B cell (primary cell): ENCODE measurements at places on chromosomes 16 and 17. TPM values are rescaled to one million over a fixed set of nuclear protein-coding genes. Genes with fewer than 3 reads are reported as not detected.
A peak's percentile ranks its signal among the peaks of the same experiment; 100 is the strongest.

SLC43A2 gene
- 204 and 222 TPM in 2 replicates for total RNA-seq

- DNase-seq = no peak
- H3K4me3 ChIP-seq = no peak overlapping the region
- H3K27me3 ChIP-seq = no peaks in the 10 kb centered on the region
- H3K36me3 ChIP-seq = no peaks in the 10 kb centered on the region
- H3K4me1 ChIP-seq = peaks cover 19% of the 10 kb centered on the region
Observed at GRCh38 chr17:80665792-80666191, 121.2 kb downstream of the RPTOR start.

RNF166 gene
- total RNA-seq = 64.1 and 75.8 TPM in 2 replicates

FAM171A2 gene
- total RNA-seq = 0.69 and 1.00 TPM in 2 replicates

DNA sequence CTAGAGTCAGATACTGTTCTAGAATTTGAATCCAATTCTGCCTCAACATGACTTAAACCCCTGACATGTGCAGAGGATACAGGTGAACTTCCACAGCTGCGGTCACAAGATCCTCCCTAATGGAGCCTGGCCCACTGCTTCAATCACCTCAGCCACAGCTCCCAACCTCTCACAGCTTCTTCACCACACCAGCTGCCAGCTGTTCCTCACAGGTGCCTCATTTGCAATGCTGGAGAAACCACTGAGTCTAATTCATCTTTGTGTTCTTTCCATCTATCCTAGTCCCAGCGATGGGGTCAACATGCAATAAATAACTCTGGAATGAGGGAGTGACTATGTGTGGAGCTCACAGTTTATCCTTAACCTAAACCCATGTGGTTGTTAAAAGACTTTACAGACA lies 72.0 kb upstream of the MAF start:
- H3K36me3 ChIP-seq = no peaks in the 10 kb centered on the region
- no peak for DNase-seq
- no peak overlapping the region for H3K4me3 ChIP-seq
- H3K27me3 ChIP-seq = no peaks in the 10 kb centered on the region
- H3K27ac ChIP-seq = no peak overlapping the region

GRCh38 chr17:41126412-41126811 lies 2.4 kb upstream of the KRTAP4-12 start:
- no peaks in the 10 kb centered on the region for H3K27me3 ChIP-seq
- no peak overlapping the region for H3K4me3 ChIP-seq
- no peaks in the 10 kb centered on the region for H3K36me3 ChIP-seq
- no peak overlapping the region for H3K27ac ChIP-seq
- no peak for DNase-seq
- H3K4me1 ChIP-seq = peaks cover 21% of the 10 kb centered on the region

DNA sequence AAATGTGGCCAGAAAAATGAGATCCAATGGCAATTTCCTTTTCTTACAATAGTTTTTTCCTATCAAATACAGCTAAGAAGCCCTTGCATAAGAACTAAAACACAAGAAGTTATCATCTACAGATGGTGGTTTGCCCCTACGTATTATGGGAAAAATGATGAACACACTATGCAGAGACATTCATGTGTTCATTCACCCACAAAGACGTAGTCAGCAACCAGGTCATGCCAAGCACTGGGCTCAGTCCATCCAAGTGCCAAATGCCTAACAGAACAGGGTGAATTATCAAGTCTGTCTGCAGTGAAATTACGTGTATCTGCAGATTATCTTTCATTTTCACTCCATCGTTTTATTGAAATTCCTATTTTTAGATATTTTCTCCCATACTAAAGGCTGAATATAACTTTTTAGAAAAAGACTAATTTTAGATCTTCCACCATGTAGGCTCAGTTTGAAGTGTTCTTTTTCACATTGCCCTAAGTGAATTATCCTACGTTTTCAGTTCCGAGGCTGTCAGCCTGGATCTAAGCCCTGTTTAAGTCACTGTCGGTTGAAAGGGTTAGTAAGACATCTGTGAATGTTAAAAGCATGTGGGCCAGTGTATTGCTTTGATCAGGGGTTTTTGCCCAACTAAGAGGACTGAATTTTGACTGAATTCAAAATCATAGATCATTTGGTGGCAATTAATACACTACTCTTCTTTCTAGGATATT lies 78.1 kb upstream of the DHX40 start:
- H3K27ac ChIP-seq = no peak overlapping the region
- no peaks in the 10 kb centered on the region for H3K36me3 ChIP-seq
- DNase-seq = no peak
- H3K4me1 ChIP-seq = no peaks in the 10 kb centered on the region

DNA sequence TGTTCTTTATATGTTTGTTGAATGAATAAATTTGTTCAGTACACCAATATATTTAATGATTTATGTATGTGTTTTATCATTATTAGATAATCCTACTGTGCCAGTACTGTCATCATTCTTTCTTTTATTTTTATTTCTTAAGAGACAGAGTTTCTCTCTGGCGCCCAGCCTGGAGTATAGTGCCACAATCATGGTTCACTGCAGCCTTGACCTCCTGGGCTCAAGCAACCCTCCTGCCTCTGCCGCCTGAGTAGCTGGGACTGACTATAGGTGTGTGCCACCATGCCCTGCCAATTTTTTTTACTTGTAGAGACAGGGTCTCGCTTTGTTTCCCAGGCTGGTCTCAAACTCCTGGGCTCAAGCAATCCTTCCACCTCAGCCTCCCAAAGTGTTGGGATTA lies 41.8 kb downstream of the PAFAH1B1 start:
- no peak overlapping the region for H3K27ac ChIP-seq
- H3K27me3 ChIP-seq = no peaks in the 10 kb centered on the region
- H3K36me3 ChIP-seq = peaks cover 44% of the 10 kb centered on the region
- peaks cover 12% of the 10 kb centered on the region for H3K4me1 ChIP-seq
- no peak overlapping the region for H3K4me3 ChIP-seq

TMEM114 gene
- not detected in 2 replicates for total RNA-seq

CANT1 gene
- total RNA-seq = 44.2 and 49.2 TPM in 2 replicates

PITPNM3 gene
- 0.49 and 0.51 TPM in 2 replicates for total RNA-seq

DNA sequence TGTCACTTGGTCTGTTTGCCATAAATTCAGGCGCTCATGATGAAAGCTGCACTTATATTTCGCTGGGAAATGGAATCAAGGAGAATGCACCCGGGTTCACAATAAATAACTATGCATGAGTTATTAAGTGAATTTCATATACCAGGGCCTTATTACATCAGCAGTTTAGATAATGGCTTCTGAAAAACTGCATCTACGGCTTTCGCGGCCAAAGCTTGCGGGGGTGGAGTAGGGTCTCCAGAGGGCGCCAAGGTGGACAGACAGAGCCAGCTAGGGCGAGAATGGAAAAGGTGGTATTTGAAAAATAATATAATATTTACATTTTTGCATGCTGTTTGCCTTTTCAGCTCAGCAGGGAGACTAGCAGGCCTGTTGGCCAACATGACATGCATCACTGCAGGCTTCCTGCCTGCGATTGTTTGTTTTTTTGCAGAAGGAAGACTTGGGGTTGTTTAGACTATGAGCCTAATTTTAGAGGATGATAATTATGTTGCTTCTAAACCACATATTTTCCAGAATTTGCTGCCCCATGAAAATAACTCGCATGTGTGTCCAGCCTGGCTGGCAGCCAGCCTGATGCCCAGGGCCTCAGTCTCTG lies 173.8 kb upstream of the IRX3 start:
- no peaks in the 10 kb centered on the region for H3K36me3 ChIP-seq
- no peaks in the 10 kb centered on the region for H3K27me3 ChIP-seq
- DNase-seq = no peak
- H3K4me3 ChIP-seq = no peak overlapping the region

KIF19 gene
- not detected in 2 replicates for total RNA-seq

KLHL10 gene
- total RNA-seq = 0.12 and 0.15 TPM in 2 replicates

- no peak overlapping the region for H3K4me3 ChIP-seq
- DNase-seq = no peak
- H3K27me3 ChIP-seq = peaks cover 3% of the 10 kb centered on the region
- no peaks in the 10 kb centered on the region for H3K36me3 ChIP-seq
Observed at GRCh38 chr16:73483076-73483791, 435.3 kb upstream of the ZFHX3 start.

SYNGR2 gene
- total RNA-seq = 380 and 390 TPM in 2 replicates

DNA sequence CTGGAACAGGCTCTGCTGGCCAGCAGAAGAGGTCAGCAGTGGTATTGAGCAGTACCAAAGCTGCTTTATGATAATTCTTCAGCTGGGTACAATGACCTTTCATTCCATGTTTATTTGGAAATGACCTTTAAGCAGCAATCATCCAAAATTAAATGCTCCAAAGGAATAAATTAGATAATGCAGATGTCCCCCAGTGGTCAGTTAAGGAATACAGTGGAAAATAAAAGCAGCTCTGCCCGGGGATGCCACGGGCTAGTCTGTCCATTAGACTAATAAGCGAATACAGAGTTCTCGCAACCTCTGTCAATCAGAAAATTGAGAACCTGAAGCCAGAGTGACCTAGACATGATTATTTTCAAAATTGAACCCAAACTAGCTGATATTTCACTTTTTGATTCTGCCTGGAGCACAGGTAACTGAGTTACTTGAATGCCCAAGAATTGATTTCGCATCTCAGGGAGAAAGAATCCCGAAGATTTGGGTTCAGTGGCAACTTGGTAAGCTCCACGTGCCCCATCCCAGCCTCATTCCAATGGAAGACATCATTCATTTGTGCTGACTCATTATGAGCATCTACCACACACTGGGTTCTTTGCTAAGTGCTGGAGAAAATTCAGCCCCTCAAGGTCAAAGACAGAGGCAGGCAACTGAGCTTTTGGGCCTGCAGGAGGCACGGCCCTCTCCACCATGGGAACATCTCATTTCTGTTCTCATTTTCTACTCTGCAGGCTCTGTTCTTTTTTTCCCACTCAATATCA lies 34.4 kb upstream of the SLC39A11 start:
- peaks cover 3% of the 10 kb centered on the region for H3K4me1 ChIP-seq
- H3K27me3 ChIP-seq = no peaks in the 10 kb centered on the region
- no peak overlapping the region for H3K27ac ChIP-seq
- no peak for DNase-seq
- H3K4me3 ChIP-seq = no peak overlapping the region

GRCh38 chr16:58160855-58161254 lies 31.7 kb upstream of the CFAP20 start:
- DNase-seq = no peak
- H3K4me1 ChIP-seq = no peaks in the 10 kb centered on the region
- no peak overlapping the region for H3K4me3 ChIP-seq

DNA sequence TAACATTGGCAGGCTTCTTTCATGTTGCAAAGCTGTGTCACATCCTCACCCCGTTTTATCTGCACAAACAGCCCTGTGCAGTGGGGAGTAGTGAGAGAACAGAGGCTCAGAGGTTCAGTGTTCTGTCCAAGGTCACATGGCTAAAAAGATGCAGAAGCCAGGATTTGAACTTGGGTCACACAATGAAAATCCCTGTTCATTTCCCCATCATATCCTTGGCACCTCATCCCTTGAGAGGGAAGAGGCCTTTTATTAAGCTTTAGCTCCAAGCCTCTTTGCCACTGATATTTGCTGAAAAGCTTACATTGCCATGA lies 106.6 kb downstream of the AMFR start:
- no peak for DNase-seq
- H3K36me3 ChIP-seq = no peaks in the 10 kb centered on the region
- H3K27ac ChIP-seq = no peak overlapping the region

GRCh38 chr17:80320496-80320895 lies 59.8 kb downstream of the RNF213 start:
- H3K27me3 ChIP-seq = no peaks in the 10 kb centered on the region
- H3K27ac ChIP-seq = no peak overlapping the region
- DNase-seq = no peak
- no peak overlapping the region for H3K4me3 ChIP-seq

DNA sequence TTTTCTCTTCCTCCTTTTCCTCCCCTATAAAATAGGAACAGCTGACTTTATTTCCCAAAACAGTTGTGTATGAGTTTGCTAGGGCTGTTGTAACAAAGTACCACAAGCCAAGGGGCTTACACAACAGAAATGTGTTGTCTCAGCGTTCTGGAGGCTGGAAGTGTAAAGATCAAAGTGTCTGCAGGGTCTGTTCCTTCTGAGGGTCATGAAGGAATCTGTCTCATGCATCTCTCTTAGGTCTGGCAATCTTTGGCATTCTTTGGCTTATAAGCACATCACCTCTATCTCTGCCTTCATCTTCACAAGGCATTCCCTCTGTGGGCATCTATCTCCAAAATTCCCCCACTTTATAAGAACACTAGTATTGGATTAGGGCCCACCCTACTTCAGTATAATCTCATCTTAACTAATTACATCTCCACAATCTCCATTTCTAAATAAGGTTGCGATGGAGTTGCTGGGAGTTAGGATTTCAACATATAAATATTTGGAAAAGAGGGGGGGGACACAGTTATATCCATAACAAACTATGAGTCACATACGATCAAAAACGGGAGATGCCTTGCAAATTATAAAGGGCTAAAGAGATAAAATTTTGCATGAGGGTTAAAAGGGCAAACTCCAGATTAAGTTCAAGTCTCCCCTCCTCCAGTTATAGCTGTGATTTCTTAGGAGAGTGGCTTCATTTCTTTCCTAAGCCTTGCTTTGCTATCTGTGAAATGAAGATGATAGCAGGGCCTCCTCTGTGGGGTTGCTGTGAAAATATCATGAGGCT lies 109.7 kb downstream of the VAT1L start:
- H3K36me3 ChIP-seq = no peaks in the 10 kb centered on the region
- no peak for DNase-seq
- no peaks in the 10 kb centered on the region for H3K27me3 ChIP-seq
- H3K27ac ChIP-seq = no peak overlapping the region
- H3K4me3 ChIP-seq = no peak overlapping the region

DNA sequence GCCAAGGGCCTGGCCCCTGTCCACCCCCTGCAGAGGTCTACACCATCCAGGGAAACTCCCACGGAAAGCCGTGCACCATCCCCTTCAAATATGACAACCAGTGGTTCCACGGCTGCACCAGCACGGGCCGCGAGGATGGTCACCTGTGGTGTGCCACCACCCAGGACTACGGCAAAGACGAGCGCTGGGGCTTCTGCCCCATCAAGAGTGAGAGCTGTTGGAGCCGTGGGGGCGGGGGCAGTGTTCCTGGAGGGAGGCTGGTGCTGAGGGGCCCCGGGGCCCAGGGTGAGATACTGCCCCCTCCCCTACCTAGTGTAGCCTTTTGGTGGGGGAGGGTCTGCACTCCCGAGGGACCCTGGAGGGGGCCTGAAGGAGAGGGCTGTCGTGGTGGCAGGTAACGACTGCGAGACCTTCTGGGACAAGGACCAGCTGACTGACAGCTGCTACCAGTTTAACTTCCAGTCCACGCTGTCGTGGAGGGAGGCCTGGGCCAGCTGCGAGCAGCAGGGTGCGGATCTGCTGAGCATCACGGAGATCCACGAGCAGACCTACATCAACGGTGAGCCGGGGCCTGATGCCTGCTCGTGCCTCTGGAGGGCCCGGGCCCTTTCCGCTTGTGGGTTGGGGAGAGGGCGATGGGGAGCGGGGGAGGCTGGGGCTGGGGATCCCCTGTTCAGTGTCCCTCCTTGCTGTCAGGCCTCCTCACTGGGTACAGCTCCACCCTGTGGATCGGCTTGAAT lies 38.8 kb downstream of the MRC2 start:
- no peaks in the 10 kb centered on the region for H3K36me3 ChIP-seq
- DNase-seq = peak; percentile 7
- no peak overlapping the region for H3K4me3 ChIP-seq
- H3K4me1 ChIP-seq = no peaks in the 10 kb centered on the region
- no peak overlapping the region for H3K27ac ChIP-seq

GRCh38 chr16:82146957-82147356 lies 23.1 kb downstream of the MPHOSPH6 start:
- no peaks in the 10 kb centered on the region for H3K27me3 ChIP-seq
- H3K4me3 ChIP-seq = no peak overlapping the region
- no peak for DNase-seq
- H3K36me3 ChIP-seq = peaks cover 1% of the 10 kb centered on the region

- H3K36me3 ChIP-seq = no peaks in the 10 kb centered on the region
- H3K27ac ChIP-seq = peak overlapping the region; percentile 72
- no peak for DNase-seq
- H3K27me3 ChIP-seq = no peaks in the 10 kb centered on the region
- peaks cover 16% of the 10 kb centered on the region for H3K4me1 ChIP-seq
Observed at GRCh38 chr17:19647697-19648474, 665 bp upstream of the ALDH3A2 start.

B4GALNT2 gene
- total RNA-seq = 0.12 TPM in 2 replicates

GJD3 gene
- total RNA-seq = not detected in 2 replicates

ZNF689 gene
- 11.9 and 12.4 TPM in 2 replicates for total RNA-seq

PMFBP1 gene
- 9.5 and 9.7 TPM in 2 replicates for total RNA-seq
